ENCODE measurements at places on chromosomes 7 and 10. TPM values are rescaled to one million over a fixed set of nuclear protein-coding genes. Genes with fewer than 3 reads are reported as not detected.

The ACTL6B gene
- not detected for total RNA-seq

The CREB5 gene
- total RNA-seq = 4.8 TPM

The NPSR1 gene
- total RNA-seq = not detected

The NANOS1 gene
- 2.8 TPM for total RNA-seq

The OGDH gene
- total RNA-seq = 31.7 TPM

The AOAH gene
- 0.13 TPM for total RNA-seq

The IFIT2 gene
- 3.2 TPM for total RNA-seq

The SLC18A2 gene
- 0.05 TPM for total RNA-seq

The SPDYE1 gene
- total RNA-seq = not detected

The PGAM2 gene
- total RNA-seq = not detected

The AKR1C8 gene
- total RNA-seq = 0.49 TPM

All from A549 treated with DMSO at 1 μM for 4 hours (cell line).